ENCODE measurements at places on chromosomes 7 and 10. TPM values are rescaled to one million over a fixed set of nuclear protein-coding genes. Genes with fewer than 3 reads are reported as not detected.

The LRIT1 gene
- not detected for total RNA-seq

The SLC39A12 gene
- not detected for total RNA-seq

The TMEM273 gene
- total RNA-seq = 68.0 TPM

The STAG3 gene
- 0.25 TPM for total RNA-seq

The CC2D2B gene
- total RNA-seq = not detected

The SAMD9L gene
- 26.6 TPM for total RNA-seq

The HTR5A gene
- not detected for total RNA-seq

The THSD7A gene
- total RNA-seq = 27.2 TPM

The CLCN1 gene
- not detected for total RNA-seq

The ZNF853 gene
- total RNA-seq = 1.9 TPM

The FAM171A1 gene
- 13.9 TPM for total RNA-seq

The EBLN1 gene
- not detected for total RNA-seq
